HuH-7.5 (cell line): ENCODE measurements at places on chromosomes 7 and 10.
A peak's percentile ranks its signal among the peaks of the same experiment; 100 is the strongest.

GRCh38 chr10:24206334-24206733 lies 2.6 kb upstream of the KIAA1217 start:
- no peak for DNase-seq

- no peak for DNase-seq
These were observed 215.3 kb downstream of the KIF20B start for GRCh38 chr10:89916468-89917215.

GRCh38 chr10:78071140-78071856 lies 37.6 kb downstream of the RPS24 start:
- no peak for DNase-seq

DNA sequence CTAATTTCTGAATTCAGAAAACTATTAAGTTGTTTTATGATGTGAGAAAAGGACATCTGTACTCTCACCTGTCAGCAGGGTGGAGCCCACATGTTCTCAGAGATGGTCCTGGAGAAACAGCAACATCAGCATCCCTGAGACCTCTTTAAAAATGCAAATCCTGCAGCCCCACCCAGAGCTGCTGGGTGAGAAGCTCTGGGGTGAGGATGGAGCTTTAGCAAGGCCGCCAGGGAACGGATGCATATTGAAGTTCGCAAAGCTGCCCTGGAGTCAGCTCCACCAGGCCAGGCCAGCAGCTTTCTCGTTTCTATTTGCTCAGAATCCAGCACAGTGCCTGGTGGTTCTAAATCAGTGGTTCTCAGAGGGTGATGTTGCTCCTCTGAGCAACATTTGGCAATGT lies 49.1 kb downstream of the PRKCQ start:
- no peak for DNase-seq

DNA sequence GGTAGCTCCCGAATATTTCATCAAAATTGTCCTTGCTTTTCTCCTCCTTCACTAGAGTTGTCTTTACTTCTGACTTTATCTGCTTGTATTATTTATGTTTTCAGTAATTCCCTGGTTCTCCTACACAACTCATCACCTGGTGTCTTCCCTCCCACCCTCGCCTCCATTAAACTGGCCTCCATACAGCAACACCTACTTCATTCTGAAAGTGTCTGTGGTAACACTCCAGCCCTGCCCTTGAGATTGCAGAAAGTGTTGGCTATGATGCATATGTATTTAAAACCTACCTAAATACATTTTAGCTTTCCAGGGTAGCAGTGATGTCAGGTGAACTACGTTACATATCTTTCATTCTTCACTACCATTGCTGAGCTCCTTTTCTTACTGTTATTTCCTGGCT lies 833.3 kb upstream of the LRRN3 start:
- DNase-seq = no peak

GRCh38 chr7:114426824-114427223 lies 12.2 kb downstream of the FOXP2 start:
- no peak for DNase-seq

DNA sequence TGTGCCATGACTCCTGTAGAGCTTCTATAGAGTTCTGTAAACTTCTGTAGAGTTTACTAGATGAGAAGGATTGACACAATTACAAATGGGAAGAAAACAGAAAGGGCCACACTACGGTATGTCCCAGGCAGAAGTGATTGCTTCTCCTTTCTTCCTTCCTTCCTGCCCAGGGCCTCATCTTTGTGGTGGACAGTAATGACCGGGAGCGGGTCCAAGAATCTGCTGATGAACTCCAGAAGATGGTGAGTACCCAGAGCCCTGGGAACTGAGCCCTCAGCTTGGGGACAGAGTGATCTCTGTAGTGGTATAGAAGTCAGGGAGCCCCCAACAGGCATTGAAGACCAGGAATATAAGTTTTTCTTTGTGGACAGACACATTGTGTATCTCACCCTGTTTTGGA lies 1.7 kb downstream of the ARF5 start:
- DNase-seq = no peak

DNA sequence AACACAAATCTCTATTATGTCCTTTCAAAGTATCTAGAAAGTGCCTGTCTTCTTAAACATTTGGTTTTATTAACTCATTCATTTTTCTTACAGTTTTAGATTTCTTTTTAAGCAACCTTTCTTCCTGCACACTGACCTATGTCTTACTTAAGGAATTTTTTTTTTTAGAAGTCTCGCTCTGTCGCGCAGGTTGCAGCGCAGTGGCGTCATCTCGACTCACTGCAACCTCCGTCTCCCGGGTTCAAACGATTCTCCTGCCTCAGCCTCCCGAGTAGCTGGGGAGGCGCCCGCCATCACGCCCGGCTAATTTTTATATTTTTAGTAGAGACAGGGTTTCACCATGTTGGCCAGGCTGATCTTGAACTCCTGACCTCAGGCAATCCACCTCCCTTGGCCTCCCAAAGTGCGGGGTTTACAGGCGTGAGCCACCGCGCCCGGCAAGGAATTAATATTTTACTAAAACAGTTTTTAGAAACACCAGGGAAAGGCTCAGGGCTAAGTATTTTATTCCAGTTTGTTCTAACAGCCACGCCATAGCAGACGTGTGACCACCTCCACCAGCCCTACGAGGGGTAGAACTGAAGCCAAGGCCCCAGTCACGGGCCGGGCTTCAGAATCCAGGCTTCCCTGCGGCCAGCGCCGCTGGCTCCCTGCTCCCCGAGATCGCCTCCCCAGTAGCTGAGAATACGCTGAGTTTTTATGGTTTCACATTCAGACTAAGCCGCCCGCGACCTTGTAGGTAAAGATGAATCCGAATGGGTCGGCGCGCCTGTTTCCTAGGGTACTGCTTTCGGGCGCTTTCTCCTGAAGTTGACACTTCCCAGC lies 941 bp upstream of the LUC7L2 start:
- peak; percentile 14 for DNase-seq

DNA sequence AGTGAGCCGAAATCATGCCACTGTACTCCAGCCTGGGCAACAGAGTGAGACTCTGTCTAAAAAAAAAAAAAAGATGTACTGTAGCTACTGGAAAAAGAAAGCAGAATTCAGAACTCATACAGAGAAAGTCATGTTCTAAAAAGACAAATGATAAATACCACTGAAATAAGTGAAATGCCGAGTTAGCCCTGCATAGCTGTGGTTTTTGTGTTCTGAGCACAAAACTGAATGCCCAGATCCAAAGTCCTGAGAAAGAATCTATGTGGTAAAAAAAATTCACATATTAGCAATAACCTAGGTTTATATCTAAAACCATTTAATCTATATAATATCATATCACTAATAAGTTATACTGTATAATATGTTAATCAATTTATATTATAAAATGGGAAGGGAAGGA lies 29.3 kb upstream of the HECW1 start:
- DNase-seq = no peak
